ENCODE measurements at places on chromosomes 5 and 9.

DNA sequence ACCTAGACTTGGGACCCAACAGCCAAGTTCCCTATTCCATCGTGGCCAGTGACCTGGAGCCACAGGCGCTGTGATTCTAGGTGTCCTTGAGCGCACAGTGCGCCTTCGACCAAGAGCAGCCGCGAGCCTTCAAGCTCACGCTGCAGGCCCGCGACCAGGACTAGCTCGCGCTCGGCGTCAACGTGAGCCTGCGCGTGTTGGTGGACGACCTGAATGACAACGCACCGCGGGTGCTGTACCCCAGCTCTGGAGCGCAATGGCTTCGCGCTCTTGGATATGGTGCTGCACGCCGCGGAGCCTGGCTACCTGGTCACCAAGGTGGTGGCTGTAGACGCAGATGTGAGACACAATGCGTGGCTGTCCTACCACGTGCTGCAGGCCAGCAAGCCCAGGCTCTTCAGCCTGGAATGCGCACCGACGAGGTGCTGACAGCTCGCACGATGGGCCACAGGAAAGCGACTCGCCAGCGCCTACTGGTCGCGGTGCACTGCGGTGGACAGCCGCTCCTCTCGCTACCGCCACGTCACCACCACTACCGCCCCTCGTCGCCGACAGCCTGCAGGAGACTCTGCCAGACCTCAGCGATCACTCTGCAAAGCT, 11.4 kb downstream of the PCDHGA12 start:
- no peak overlapping the region for H3K4me3 ChIP-seq
- H3K4me1 ChIP-seq = no peaks in the 10 kb centered on the region
- no peaks in the 10 kb centered on the region for H3K36me3 ChIP-seq
- H3K27ac ChIP-seq = no peak overlapping the region

- no peaks in the 10 kb centered on the region for H3K4me1 ChIP-seq
- no peaks in the 10 kb centered on the region for H3K27me3 ChIP-seq
- no peak for DNase-seq
- no peak overlapping the region for H3K27ac ChIP-seq
- H3K4me3 ChIP-seq = no peak overlapping the region
These were observed 180.8 kb downstream of the ASTN2 start for GRCh38 chr9:117234103-117234502.

DNA sequence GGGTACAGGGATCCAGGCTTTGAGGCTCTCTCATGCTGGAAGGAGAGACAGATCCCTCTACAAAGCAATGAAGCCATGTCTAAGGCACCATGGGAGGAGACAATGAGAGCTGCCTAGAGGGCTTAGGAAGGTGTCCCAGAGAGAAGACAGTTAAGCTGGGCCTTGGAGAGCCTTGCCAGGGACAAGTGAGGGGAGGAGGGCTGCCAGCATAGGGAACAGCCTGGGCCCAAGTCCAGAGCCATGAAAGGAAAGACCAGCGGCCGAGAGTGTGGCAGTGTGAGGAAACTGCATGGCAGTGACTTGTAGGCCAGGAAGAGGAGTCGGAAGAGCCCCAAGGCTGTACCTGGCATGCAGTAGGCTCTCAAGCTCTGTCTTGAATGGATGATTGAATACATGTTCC, 88.5 kb downstream of the PSD2 start:
- DNase-seq = no peak
- H3K27me3 ChIP-seq = no peaks in the 10 kb centered on the region
- no peak overlapping the region for H3K4me3 ChIP-seq
- H3K27ac ChIP-seq = no peak overlapping the region

- no peaks in the 10 kb centered on the region for H3K36me3 ChIP-seq
- no peaks in the 10 kb centered on the region for H3K27me3 ChIP-seq
- DNase-seq = no peak
These were observed 544.7 kb upstream of the PTGER4 start for GRCh38 chr5:40134883-40135520.

DNA sequence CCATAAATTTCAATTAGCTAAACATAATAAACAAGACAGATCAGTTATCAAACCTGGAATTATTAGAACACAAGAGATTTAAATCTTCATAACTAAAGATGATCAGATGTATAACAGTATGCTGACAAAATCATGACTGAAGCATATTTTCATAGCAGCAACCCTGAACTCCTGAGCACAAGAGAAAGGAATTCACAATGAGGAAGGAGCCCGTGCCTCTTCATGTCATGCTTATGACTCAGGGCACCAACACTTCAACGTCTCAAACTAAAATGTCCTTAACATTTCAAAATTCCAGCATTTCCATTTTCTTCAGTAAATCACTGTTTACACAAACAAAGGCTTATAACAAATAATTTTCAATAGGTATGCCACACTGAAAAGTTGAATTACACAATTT, 6.7 kb downstream of the AP3B1 start:
- no peaks in the 10 kb centered on the region for H3K4me1 ChIP-seq
- DNase-seq = no peak
- no peak overlapping the region for H3K27ac ChIP-seq

DNA sequence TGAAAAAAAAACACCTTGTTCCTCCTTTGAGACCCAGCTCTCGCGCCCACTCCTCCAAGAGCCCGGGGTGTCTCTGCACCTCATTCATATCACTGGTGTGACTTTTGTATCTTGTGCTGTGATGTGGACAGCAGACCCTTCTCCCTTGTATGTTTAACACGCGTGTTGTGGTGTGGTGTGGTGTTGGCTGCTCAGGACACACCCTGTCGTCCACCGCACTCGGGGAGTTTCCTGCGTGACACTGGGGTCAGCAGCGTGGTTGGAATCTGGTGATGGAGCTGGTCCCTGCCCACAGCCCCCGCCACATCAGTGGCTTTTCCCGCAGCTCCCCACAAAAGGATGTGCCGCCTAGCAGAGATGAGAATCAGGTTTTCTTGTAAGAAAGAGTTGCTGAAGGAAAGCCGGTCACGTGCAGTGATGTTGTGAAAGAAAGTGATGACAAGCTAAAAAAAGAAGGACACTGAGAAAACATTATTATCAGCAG, 61.5 kb downstream of the TENT4A start:
- H3K36me3 ChIP-seq = no peaks in the 10 kb centered on the region
- no peak overlapping the region for H3K27ac ChIP-seq
- H3K4me1 ChIP-seq = no peaks in the 10 kb centered on the region
- no peak overlapping the region for H3K4me3 ChIP-seq
- H3K27me3 ChIP-seq = no peaks in the 10 kb centered on the region
- no peak for DNase-seq

GRCh38 chr9:70474413-70474812, 60.0 kb upstream of the KLF9 start:
- no peaks in the 10 kb centered on the region for H3K27me3 ChIP-seq
- no peaks in the 10 kb centered on the region for H3K36me3 ChIP-seq
- H3K27ac ChIP-seq = peak overlapping the region; percentile 97
- no peak overlapping the region for H3K4me3 ChIP-seq

DNA sequence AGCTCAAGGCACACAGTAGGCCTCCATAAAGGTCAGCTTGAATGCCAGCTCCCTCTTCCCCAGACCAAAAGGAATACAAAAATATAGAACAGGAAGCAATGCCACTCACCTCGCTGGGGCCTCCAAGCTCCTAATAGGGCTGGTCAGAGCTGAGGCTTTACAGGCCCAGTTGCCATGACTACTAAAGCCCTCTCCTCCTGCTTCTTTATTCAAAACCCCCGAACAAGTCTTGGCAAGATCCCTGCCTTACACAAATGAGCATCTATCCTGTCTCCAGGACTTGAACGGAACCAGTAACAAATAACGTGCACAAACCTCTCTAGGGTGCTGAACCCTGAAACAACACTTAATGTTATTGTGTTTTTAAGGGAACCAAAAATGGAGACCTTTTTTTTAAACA, 136.3 kb downstream of the SIL1 start:
- no peaks in the 10 kb centered on the region for H3K36me3 ChIP-seq
- DNase-seq = no peak
- no peak overlapping the region for H3K4me3 ChIP-seq
- peaks cover 8% of the 10 kb centered on the region for H3K4me1 ChIP-seq
- no peak overlapping the region for H3K27ac ChIP-seq
- H3K27me3 ChIP-seq = no peaks in the 10 kb centered on the region

DNA sequence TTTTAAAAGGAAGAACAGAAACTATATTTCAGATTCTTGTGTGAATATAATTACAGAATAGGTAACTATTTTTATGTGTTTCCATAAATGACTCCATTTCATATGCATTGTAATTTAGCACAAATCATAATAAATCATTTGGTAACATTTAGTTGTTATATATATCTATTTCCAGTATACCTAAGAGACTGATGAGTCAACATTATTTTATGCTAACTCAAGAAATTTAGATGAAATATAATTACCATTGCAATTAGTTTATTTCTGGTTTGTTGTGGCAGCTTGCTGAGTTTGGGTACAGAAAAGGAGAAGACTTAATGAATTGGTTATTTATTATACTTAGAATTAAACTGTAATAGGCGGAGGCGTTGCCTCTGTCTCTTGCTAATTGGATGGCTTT, 314.9 kb downstream of the KCTD16 start:
- no peak overlapping the region for H3K27ac ChIP-seq
- no peak overlapping the region for H3K4me3 ChIP-seq
- no peaks in the 10 kb centered on the region for H3K36me3 ChIP-seq
- H3K27me3 ChIP-seq = no peaks in the 10 kb centered on the region
- no peak for DNase-seq

DNA sequence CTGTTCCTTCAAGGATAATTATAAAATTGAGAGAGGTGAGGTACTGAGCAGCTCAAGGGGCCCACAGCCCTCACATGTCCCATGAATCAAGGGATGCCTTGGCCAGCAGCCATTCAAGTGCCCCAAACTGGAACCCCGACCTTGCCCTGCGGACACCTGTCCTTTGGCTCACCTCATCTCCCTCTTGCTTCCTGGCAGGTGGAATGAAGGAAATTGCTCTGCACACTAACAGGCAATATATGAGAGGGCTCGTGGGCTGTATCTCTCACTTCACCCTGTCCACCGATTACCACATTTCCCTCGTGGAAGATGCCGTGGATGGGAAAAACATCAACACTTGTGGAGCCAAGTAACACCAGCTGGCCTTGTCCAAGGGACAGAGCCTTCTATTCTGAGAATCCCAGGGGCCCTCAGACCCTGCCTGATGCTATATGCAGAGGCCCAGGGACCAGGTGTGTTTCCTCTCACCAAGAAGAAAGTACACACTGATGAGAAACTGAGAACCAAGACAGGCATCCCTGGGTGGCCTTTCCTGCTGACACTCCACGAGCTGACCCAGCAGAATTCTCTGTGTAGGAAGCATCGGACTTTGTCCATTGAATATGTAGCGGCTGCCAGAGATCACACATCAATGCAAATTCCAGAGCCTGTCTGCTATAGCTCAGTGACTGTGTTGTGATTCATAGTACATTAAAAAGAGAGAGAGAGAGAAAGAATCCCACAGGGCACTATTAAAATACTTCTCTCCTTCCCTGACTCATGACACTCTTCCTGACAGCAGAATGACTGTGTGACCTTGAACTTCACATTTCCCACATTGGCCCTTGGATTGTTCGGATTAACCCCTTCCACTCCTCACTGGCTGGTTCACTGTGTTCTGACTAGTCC, 92.6 kb downstream of the LIFR start:
- DNase-seq = peak; percentile 81
- H3K36me3 ChIP-seq = no peaks in the 10 kb centered on the region
- peaks cover 42% of the 10 kb centered on the region for H3K4me1 ChIP-seq
- no peak overlapping the region for H3K4me3 ChIP-seq
- peak overlapping the region; percentile 85 for H3K27ac ChIP-seq

DNA sequence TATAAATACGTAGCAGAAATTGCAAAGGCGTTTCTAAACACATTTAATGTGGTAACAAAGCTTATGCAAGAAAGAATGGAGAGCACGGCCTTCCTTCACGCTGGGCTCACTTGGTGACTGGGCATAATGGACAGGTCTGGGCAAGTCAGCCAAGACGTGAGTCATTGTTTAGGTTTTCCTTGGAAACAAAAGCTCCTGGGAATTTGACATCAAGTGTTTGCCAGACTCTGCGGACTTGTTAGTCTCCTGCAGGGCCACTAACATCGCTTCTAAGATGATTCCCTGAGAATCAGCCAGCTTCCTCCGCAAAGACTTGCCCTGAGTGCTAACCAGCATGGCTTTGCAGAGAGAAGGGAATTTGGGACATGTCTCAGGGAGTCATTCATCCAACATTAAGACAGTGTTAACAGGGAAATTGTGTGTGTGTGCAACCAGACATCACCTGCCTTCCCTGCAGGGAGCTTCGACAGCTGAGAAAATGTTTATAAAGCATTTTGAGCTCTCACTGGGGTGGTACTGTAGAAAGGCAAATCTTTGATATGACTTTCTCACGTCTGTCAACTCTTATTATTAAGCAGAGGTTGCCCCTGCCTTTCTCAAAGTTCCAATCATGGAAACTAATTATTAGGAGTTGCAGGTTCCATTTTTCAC, 182.5 kb downstream of the NTRK2 start:
- peaks cover 14% of the 10 kb centered on the region for H3K4me1 ChIP-seq
- no peak overlapping the region for H3K4me3 ChIP-seq
- no peaks in the 10 kb centered on the region for H3K27me3 ChIP-seq
- no peaks in the 10 kb centered on the region for H3K36me3 ChIP-seq

DNA sequence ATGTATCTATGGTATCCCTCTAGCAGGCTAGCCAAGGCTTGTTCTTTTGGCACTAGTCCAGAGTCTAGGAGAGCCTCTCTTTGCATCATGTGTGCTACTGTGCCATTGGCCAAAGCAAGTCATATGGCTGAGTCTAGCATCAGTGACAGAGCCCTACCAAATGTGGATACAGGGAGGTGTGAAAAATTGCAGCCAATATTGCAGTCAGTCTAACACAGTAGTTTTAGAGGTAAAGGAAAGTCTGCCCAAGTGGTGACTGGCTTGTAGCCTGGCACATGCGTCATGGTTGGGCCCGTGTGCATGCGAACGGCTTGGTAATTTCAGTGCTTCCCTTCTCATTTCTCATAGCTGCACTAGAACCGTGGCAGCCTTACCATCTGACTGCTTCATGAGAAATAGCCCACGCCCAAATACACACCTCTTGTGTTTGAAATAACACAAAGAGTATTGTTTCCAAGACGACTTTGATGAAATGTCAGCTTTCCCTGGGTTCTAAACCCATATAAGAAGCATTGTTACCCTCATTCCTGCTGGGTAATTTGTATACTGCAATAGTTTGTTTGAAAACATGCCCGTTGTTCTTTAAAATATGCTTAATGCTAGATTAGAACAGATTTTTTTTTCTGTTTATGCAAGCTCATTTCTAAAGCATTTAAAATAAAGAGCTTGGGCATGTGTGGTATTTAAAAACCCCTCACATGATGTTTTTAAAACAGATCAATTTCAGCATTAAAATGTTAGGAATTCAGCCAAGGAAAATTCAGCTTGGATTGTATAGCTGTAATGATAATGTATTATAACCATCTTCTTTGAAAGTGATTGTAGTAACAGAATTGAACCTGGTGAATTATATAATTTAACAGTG, 113.2 kb downstream of the TLE4 start:
- H3K4me1 ChIP-seq = peaks cover 9% of the 10 kb centered on the region
- H3K27ac ChIP-seq = no peak overlapping the region
- H3K27me3 ChIP-seq = no peaks in the 10 kb centered on the region
- DNase-seq = no peak
